Spinal cord (tissue), 10 donors: ENCODE measurements at places on chromosomes 7 and 10. TPM values are rescaled to one million over a fixed set of nuclear protein-coding genes. Genes with fewer than 3 reads are reported as not detected.

Gene MYOZ1
- 4.2 TPM for total RNA-seq

DNA sequence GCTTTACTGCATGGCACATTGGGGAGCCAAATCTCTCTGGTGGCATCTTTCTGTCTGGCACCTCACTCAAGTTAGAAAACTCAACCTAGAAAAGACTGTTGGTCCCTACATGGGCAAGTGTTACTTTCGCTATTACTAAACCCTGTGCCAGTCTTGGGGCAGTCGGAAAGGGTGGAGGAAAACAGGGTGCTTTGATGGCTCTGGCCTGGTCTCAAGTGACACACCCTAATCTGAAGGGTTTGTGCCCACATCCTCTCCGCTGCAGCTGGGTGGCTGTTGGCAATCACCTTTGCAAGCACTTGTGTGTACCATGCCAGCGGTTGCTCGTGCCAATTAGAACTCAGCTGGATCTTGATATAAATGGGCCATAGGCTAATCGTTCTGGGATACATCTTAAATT, 159.8 kb upstream of the ITGB1 start:
- DNase-seq, result no peak

DNA sequence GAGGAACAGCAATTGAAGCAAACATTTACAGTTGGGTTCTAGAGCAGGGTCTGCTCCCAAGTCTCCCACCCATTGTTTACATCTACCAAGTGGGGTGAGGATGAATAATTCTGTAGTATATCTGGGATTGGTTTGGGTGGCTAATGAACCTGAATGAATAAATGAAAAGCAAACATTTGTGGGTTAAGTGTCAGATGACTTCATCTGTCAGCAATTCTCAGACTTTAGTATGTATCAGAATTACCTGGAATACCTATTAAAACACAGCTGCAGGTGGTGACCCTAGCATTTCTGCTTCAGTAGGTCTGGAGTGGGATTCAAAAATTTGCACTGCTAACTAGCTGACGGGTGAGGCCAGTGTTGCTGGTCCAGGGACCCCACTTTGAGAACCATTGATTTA, 18.0 kb upstream of the NPVF start:
- no peak for DNase-seq

DNA sequence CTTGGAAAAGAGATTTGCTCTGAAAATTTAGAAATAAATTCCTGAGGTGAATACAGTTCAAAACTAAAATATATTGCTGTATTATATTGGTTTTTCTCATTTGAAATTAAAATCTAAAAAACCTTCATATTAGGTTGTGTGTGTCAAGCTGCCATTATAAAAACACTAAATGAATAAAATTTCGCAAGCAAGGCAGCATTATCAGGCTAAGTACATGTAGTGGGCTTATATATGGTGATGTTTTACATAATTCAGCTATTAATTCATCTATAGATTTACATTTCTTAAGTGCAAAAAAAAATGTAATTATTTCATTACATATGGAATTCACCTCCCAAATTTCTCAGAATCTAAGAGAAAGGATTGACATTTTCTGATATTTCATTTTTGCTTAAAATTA, 5.3 kb downstream of the MEOX2 start:
- DNase-seq, result no peak
